ENCODE measurements at places on chromosomes 6 and 20. TPM values are rescaled to one million over a fixed set of nuclear protein-coding genes. Genes with fewer than 3 reads are reported as not detected.
A peak's percentile ranks its signal among the peaks of the same experiment; 100 is the strongest.

DNA sequence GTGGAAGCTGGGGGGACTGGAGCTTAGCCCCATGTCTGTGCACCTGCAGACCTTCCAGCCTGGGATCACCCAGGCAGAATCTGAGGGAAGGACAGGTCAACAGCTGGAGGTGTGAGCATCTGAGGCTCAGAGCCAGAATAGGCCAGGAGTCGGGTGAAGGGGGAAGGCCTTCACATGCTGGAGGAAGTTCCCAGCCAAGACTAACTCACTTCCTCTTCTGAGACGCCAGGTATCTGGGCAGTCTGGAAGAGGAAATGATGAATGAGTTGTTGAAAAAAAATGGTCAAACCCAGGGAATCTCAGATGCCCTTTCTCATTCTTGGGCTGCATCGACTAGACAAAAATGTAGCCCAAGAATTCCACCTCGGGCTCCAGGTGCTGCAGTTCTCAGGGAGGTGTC lies 73.6 kb upstream of the TIAM2 start:
- no peak for DNase-seq

The CCDC28A gene
- total RNA-seq, result 6.4 TPM

The RFX6 gene
- not detected for total RNA-seq

DNA sequence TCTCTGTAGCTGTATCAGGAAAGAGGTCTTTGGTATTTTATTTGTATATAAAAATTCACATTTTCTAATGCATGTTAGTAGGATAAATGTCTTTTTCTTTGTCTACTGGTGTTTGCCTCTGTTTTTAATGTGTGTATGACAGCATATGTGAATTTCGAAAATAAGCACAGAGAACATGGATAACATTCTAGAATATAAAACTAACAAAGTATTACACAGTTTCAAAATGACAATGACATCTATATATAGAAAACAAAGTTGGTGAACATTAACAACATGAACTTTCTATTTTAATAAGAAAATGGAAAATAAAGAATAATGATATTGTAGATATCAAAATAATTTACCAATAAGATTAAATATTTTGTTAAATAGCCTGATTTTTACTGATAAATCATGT lies 608.0 kb downstream of the COL12A1 start:
- DNase-seq, result no peak

- no peak for DNase-seq
Measured at GRCh38 chr6:51474022-51474975, 613.1 kb downstream of the PKHD1 start.

GRCh38 chr20:7692478-7692877 lies 247.8 kb downstream of the HAO1 start:
- no peak for DNase-seq

DNA sequence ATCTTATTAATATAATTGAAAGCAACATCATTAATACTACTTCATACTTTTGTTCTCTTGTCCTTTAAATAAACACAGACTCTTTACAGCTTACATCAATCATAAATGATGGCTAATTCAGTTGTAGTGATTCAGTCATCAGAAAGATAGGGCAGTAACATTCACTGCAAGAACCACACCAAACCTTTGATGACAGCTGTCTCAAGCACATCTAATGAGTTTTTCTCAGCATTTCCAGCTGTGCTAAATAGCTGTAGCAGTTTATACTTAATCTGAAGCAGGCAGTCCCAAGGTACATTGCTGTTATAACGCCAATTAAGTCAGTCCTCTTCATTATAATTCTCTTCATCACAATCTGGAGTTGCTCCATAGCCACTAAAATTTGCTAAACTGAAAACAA lies 45.7 kb downstream of the PREP start:
- no peak for DNase-seq

- DNase-seq, result peak; percentile 47
Measured at GRCh38 chr6:170030284-170030815, 260.5 kb downstream of the DLL1 start.

The SLC35D3 gene
- total RNA-seq, result not detected

DNA sequence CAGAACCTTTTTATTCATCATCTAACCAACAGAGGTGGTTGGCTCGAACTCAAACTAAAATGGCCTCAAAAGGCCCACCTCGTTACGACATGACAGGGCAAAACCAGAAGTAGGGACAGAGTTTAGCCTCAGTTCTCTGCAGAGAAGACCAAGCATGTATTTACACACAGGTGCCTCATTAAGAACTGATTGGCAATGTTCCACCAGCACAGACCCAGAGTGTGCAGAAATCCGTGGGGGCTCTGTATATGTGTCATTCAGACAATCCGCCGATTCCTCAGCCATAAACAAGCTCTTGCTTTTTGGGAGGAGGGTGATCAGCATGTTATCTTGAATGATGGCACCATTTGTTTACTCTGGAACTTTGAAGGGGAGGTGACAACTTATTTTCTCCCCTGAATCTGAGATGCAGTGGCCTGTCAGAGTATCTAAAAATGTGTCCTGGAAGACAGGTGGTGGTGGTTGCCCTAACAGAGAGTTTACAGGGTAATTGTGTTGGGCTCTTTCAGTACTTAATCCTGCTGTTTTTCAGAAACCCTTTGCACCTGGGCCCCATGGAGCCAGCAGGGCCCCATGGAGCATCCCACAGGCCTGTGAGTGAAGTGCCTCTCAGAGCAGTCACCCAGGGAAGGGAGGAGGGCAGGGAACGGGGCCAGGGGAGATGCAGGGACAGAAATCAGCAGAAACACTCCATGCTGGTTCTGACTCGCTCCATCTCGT lies 29.1 kb upstream of the C20orf203 start:
- DNase-seq, result no peak

The KCNQ2 gene
- not detected for total RNA-seq

GRCh38 chr6:64299176-64299575 lies 663.6 kb downstream of the PHF3 start:
- no peak for DNase-seq

DNA sequence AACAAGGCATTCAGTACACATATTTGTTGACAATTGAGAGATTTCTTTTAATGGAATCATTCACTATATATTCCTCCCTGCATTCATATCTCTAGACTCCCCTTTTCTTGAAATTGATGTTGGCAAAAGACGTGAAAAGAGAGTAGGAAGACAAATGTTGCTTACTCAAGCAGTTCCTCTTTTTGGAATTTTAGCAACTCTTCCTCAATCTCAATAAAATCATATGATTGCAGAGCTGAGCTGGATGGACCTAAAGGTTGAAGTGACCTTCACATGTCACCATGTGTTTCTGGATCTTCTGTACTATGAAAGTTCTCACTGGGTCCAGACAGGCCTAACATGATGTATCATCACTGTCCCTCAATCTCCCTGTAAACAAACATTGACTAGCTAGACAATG lies 18.6 kb downstream of the ADGRF1 start:
- no peak for DNase-seq

- DNase-seq, result no peak
Measured at GRCh38 chr6:12472601-12473038, 182.5 kb downstream of the EDN1 start.

The MEP1A gene
- not detected for total RNA-seq

The LRFN2 gene
- not detected for total RNA-seq

- DNase-seq, result no peak
Measured at GRCh38 chr6:46172176-46172575, 1.4 kb upstream of the ENPP5 start.

DNA sequence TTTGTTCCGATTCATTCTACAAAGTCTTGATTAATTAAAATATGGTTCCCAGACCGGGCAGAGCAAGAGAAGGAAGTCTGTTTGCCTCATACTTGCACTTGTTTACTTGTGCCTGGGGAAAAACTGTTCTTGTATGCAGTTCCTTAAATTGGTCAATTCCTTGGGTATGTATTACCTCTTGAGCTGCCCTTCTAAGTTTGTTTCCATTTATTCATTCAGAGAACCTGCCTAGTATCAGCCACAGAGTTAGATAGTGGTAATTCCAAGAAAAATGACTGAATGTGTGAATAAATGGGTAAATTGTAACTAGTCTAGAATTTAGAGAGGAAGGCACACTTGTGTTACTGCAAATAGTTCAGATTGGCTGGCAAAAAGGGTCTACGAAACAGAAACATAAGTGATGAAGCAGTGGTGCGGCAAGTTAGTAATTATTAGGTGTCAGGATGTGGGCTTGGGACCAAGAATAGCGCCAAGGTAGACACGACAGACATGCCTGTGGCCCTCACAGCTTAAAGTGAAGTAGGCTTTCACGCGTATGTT lies 525 bp upstream of the MAK start:
- no peak for DNase-seq

GRCh38 chr6:45759472-45759810 lies 256.2 kb downstream of the CLIC5 start:
- no peak for DNase-seq

DNA sequence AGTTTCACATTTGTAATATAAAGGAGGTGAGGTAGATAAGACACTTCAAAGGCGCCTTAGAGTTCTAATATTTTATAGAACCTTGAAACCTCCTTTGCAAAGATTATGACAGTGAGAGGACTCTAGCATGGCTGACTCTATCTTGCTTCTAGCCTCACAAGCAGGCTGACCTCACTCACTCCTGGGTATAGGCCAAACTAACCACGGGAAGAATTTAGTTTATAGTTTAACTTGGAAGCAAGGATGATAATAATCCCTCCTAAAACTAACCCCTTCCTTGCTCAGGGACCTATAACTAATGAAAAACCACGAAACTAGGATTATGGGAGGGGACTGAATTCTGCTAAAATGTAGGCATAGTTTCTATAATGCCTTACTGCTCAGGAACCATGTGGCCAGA lies 84.3 kb downstream of the FILIP1 start:
- no peak for DNase-seq

The KIAA1755 gene
- 17.6 TPM for total RNA-seq

The BPIFA1 gene
- not detected for total RNA-seq

DNA sequence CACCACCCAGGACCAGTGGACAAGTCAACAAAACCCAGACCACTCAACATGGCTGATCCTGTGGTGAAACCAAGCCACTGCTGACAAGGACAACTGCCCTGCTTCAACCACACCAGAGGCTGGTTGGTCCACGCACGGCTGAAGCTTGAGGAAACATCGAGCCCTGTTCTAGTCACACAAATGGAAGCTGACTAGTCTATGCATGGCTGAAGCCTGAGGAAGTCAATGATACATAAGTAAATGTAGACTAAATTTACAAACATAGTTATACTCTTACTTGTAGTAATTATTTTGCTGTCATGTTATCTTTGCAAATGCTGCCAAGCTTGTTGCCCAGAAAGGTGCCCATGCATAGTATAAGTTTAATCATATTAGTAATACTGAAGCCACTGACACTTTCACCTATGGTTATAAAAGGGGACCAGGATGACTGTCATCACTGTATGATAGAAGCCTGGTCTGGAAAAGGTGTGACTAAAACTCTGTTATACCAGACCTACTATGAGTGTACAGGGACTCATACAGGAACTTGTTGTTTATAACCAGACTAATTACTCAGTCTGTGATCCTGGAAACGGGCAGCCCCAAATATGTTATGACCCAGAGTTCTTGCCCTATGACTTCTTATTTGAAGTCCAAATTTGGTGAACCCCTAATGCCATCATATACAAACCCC lies 5.6 kb downstream of the IL22RA2 start:
- no peak for DNase-seq

GRCh38 chr6:132592855-132593254 lies 3.3 kb upstream of the TAAR5 start:
- no peak for DNase-seq

GRCh38 chr6:24352434-24352833 lies 5.4 kb downstream of the DCDC2 start:
- no peak for DNase-seq

GRCh38 chr6:124879110-124879991 lies 82.9 kb upstream of the RNF217 start:
- no peak for DNase-seq

The TCP11 gene
- total RNA-seq, result not detected

The SYNGAP1 gene
- 32.6 TPM for total RNA-seq

- DNase-seq, result no peak
Measured at GRCh38 chr6:14707276-14707675, 538.6 kb upstream of the JARID2 start.

DNA sequence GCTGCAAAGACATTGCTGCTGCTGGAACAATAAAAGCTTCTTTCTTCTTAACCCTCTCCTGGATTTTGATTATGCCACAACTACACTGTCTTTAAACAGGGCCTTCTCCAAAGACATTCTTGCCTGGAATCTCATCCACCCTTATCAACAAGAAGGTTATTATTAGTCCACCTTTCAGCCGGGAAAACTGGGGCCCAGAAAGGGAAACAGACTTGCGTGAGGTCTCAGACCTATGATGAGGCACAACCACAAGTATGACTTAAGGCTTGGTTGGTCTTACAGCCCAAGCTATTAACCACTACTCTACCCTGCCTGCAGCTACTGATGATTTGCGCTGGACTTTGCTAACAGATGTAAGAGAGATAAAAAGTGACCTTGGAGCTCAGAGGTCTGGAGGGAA lies 62.8 kb upstream of the CTNNBL1 start:
- no peak for DNase-seq

- DNase-seq, result no peak
Measured at GRCh38 chr20:36865076-36865860, 10.7 kb upstream of the TLDC2 start.

DNA sequence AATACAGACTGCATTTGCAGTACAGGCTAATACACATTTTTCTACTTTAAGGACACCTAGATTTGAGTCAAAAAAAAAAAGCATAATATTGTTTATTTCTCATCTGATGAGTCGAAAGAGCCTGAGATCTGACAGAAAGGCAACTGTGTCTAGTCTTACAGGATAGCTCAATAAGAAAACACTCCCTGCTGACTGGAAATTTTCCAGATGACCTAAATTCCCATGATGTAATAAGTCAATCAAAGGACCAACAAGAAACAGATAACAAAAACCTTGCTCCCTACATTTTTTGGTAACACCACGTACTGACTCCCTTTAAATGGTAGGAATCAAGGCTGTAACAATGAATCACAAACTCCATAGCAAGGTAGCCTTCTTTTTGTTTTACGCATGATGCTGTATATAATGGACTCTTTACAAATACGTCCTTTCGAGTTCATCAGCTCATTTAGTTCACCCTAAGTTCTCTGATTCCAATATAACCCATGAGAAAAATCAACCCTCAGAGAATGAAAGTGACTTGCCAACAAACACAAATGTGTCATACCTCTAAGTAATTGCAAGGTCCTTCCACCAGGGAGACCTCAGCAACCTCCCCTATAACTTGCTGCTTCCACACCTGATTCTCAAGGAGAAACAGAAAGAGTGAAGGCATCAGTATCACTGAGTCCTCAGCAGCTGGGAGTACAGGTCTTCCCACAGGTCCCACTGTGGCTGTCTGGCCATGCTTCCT lies 12.1 kb downstream of the TBX18 start:
- DNase-seq, result no peak

The BPIFB4 gene
- not detected for total RNA-seq

GRCh38 chr6:7021301-7021700 lies 86.5 kb upstream of the RREB1 start:
- no peak for DNase-seq

DNA sequence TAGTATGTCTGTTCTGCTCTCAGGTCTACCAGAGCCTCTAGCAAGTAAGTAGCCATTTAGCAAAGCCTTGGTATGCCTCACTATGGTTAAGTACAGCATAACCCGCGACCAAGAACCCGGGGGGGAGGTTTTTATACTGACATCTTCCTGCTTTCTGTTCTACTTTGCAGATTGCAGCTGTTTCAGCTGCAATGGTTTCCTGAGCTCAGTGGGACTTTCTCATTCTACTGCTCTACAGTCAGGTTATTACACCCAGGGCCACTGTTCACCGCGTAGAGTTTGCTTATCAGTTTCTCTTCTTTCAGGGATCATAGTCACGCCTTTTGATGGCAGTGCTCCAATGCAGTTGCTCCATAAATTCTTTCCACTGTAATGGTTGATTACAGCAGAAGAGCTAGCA lies 631.3 kb downstream of the TFAP2A start:
- DNase-seq, result no peak
